Thymus (tissue), 14 donors: ENCODE measurements at places on chromosomes 16 and 17.

- no peak for DNase-seq
Observed at GRCh38 chr17:11853321-11854151, 143.7 kb downstream of the ZNF18 start.

GRCh38 chr17:69864462-69864861 lies 210.6 kb upstream of the KCNJ16 start:
- no peak for DNase-seq

DNA sequence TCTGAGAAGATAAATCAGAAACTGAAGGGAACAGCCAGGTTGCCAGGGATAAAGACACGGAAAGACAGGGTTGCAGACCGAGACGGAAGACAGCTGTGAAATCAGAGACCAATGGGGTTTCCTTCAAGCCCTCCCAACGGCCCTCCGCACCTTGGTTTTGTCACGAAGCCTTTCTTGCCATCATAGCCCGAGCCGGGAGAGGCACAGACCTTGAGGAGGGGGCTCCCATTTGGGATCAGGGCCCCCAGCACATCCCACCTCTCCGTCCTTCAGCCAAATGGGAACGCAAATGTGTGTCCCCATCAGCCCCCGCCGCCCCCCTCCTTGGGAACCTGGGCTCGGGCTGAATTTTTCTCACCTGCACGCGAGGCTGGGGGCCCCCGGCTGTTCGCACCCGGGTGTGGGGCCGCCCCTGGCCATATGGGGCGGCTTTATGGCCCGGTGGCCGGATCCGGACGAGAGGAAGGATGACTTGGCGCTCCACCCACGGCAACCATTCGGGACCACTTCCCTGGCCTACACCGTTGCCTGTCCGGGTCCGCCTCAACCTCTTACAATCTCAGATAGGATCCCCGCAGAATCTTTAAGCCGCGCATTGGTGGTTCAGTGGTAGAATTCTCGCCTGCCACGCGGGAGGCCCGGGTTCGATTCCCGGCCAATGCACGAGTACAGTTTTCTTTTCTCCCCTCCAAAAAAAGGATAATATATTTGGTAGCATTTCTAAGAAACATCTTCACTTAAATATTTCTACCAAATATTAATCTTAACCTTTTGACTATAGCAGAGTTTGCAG lies 1.4 kb upstream of the HES7 start:
- DNase-seq, result peak; percentile 86

DNA sequence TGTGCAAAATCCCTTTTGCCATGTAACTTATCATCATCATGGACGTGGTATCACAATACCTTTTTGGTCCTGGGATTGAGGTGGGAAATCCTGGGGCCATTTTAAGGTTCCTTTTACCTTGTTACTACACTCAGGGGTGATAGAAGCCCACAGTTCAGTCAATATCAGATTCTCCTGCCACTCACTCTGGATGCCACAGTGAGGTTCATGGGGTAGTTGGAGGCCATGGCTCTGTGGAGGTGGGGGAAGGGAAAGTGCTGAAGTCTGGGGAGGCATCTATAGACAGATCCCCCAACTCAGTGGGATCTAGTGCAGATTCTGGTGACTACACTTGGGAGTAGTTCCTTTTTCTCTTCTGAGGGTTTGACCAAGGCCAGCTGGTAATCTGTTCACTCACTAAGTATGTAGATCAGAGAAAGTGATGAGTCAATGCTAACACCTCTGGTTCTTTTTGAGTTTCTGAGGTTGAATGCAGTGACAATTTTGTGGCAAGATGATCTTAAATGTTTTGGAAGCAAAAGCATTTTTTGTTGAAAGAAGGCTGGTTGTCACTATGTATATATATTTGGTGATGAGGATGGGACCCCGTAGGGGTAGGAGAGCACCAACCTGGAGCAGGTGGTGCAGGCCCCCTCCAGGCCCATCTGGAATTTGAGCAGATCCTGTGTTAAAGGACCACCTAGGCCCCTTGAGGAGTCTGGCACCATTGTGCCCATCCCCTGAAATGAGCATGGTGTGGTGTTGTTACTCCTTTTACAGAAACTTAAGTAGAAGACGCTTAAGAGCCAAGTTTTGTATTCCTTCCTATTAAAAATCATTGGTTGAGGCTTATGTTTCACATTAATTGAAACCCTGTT lies 18.8 kb upstream of the IRF8 start:
- DNase-seq, result no peak

DNA sequence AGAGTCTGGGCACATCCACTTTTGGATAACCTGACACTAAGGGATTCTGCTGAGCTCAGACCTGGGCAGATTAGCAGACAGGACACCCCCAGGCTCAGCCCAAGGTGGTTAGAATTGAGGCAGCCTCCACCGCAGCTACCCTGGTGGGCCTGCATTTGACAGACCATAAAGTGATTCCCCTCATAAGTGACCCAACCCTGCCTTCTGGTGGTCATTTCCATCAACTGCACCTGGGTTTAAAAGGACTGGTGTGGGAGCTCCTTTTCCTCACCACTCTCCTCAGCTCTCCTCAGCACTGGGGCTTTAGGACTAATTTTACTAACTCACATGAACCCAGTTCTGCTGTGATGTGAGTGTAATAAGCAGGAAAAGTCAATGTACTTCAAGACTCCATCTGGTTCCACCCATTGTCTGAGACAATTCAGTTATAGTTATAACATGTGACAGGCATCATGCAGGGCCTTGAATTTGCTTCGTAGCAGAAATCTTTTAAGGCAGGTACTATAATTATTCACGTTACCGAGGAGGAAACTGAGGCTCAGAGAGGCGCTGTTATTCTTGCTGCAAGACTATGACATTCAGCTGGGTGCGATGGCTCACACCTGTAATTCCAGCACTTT lies 42.5 kb downstream of the MYH3 start:
- no peak for DNase-seq
